ENCODE measurements at places on chromosomes 3 and 15.

DNA sequence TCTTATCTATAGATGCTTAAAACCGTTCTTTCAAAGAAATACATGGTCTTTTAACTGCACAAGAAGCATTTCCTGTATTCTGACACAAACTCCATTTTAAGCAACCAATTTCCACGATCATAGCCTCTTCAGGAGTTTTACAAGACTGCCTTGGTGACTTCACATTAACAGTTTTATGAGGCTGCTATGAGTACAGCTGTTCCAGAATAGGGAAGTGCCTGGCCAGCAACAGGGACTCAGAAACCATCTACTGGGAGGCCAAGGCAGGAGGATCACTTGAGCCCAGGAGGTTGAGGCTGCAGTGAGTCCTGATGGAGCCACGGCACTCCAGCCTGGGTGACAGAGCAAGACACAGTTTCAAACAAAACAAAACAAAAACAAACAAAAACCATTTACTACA lies 78.4 kb downstream of the B3GNT5 start:
- DNase-seq = no peak

DNA sequence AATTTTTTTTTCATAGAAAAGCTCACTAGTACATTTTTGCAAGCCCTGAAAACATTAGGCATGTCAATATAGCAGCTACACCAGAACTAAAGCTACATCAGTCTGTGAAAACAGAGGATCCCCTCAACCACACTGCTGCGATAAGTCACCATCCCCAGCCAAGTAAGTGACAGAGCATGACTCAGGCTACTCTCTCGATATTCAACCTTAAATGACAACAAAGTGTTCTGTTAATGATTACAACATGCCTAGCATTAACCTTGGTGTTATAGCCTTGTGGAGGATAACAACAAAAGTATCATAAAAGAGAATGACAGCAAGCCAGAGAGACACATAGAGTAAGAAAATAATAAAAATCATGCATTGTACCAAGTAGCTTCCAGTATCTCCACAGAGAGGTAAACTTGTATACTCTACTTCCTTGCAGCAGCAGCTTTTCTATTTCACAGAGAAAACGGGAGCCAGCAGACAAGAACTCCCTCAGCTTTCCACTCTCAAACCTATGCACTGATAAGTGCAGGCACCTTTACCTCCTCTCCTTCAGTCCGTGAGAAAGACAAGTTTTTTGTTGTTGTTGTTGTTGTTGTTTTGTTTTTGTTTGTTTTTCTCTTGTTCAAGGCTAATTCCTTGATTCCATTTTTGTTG lies 76.6 kb downstream of the GBE1 start:
- no peak for DNase-seq

- DNase-seq = no peak
These were observed 17.5 kb downstream of the GASK1A start for GRCh38 chr3:42996633-42997075.

DNA sequence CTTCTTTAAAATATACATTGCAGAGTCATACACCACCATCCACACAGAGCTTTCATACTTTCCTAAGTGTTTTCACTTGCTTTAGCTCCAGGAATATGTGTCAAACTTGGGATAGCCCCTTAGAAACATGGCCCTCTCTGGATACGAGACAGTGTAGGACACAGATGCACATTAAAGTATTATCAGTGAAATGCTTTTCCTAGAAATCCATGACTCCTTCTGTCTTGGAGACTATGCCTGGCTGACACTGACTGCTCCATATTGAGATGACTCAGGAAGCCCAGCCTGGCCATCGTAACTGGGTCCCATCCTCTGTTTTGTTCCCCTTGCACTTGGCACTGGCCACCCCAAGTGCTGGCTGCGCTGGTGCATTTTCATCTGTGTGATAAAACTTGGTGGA lies 204.8 kb downstream of the PDZRN3 start:
- no peak for DNase-seq

GRCh38 chr3:291646-292436 lies 95.3 kb downstream of the CHL1 start:
- DNase-seq = no peak

GRCh38 chr3:184448321-184449160 lies 68.7 kb downstream of the CHRD start:
- DNase-seq = no peak

- no peak for DNase-seq
These were observed 65.5 kb downstream of the CORO2B start for GRCh38 chr15:68644083-68644904.

- DNase-seq = no peak
These were observed 29.9 kb downstream of the PDIA5 start for GRCh38 chr3:123096731-123097130.

GRCh38 chr3:66823009-66823397 lies 175.1 kb upstream of the KBTBD8 start:
- DNase-seq = no peak

- no peak for DNase-seq
These were observed 27.1 kb upstream of the GALNT15 start for GRCh38 chr3:16147220-16147994.

DNA sequence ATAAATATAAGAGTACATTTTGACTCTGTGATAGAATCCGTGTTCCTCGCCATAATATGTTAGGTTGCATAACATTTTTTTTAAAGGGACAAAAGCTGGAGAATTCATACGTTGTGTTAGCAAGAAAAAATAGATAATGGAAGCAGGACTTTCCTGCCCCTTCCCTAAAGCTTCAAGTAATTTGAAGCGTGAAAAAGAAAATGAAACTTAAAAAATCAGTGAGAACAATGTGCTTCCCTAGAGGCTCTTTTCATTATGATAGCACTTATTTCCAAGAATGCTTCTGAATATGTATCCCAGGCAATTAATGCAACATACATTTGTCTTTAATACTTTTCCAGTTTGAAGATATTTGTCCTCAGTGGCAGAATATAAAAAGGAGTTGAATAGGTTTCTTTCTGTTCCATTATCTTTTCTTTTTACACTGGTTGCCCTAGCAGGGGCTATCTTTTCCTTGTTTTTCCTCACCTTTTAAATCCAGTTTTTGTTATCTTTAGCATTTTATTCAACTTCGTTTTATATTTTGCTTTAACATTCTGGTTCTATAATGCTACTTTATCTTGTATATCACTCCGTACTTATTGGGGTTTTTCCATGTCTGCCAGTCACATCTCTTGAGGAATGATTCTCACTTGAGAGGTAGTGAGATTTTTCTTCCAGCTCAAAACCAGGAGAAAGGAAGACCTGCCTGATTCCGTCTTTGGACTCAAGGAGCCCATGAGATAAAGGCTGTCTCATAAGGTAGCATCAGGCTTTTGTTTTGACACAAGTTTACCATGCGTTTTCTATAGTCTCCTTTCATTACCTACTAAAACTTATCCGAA lies 113.8 kb downstream of the MBNL1 start:
- DNase-seq = no peak

DNA sequence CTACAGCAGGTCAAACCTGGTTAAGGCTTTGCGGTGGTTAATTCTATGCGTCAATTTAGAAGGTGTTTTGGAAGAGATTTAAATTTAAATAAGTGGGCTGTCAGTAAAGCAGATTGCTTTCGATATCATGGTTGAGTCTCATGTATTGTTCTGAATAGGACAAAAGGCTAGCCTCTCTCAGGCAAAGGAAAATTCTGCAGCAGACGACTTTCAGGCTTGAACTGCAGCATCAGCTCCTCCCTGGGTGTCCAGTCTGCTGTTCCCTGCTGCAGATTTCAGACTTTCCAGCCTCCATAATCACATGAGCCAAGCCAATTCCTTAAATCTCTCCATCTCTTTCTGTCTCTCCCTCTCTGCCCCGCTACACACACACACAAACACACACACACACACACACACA lies 143.2 kb downstream of the TUSC7 start:
- no peak for DNase-seq

DNA sequence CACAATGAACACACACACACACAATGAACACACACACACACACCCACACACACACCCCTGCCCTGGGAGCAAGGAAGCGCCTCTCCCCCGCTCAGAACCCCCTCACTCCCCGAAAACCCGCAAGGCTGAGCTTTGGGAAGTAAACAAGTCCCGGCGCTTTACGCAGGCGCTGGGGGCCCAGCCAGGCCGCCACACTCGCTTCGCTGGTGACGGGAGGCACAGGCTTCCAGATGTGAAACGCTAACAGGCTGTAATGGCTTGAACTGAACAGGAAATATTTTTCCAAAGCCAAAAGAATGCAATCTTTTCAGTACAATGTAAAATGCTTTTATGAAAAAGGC lies 122.7 kb upstream of the IGF1R start:
- DNase-seq = no peak

- DNase-seq = no peak
These were observed 31.0 kb downstream of the LOXL1 start for GRCh38 chr15:73957276-73957675.

DNA sequence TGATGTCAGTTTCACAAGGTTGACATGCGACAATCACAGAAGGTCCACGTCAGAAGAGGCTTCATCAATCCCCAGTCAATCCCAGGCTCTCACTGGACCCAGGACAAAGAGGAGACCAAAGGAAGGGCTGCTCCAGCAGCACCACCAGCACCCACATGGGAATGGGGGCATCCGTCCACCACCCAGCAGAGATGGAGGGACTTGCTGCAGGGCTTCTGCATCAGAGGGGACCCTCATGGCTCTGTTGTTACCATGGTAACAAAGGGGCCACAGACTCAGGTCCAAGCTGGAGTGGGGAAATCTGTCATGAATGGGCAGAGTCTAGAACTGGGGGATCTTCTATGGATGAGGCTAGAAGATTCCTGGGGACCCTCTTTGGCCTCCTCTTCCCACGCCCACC lies 13.1 kb downstream of the PLA2G4F start:
- no peak for DNase-seq

DNA sequence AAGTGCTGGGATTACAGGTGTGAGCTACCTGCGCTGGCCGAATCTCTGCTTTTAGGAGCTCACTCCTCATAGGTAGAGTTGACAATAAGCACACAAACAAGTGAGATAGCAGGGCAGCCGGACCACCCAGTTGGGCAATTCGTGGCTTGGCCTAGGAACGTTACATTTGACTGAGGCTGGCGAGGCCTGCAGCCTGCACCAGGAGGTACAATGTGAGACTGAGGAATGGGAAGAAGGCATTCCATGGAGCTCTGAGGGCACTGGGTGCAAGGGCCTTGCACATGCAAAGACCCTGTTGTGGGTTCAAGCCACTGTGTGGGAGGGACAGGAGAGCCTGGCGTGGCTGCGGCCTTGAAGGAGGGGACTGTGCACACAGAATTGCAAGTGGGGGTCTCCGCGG lies 152.5 kb downstream of the LRRK1 start:
- DNase-seq = no peak

DNA sequence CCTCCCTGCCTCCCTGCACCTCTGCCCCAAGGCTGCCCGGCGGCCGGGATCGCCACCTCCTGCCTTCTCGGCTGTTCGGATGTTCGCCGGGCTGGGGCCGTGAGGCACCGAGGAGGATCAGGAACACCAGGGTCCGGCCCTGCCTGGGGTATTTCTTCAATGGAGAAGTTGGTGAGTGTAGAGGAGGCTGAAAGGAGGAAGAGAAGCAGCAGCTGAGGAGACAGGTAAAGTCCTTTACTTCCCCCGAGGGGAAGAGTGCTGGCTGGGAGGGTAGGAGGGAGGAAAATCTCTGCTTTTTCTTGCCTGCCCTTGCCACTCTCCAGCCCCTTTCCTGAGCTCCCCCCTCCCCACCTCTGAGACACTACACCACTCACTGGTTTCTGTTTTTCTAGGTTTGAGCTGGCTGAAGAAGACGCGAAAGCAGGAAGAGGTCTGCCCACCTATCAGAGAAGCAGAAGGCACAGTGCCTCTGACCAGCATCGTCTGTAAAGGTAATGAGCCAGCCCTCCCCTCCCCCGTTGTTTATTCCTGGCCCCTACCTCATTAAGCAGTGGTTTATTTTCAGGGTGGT lies 519 bp downstream of the ASB7 start:
- DNase-seq = no peak

DNA sequence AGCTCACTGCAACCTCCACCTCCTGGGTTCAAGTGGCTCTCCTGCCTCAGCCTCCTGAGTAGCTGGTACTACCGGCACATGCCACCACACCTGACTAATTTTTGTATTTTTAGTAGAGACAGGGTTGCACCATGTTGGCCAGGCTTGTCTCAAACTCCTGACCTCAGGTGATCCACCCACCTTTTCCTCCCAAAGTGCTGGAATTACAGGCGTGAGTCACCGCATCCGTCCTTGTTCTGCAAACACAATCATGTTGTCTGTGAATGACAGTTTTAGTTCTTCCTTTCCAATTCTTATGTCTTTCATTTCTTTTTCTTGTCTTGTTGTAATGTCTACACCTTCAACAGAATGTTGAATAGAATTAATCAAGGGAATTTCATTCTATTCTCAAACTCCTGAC lies 16.3 kb upstream of the SMCO1 start:
- no peak for DNase-seq

GRCh38 chr3:39751286-39751685 lies 58.1 kb upstream of the MYRIP start:
- no peak for DNase-seq

- DNase-seq = no peak
These were observed 194.6 kb upstream of the TPM1 start for GRCh38 chr15:62847900-62848489.

GRCh38 chr3:122560680-122561079 lies 3.4 kb downstream of the PARP9 start:
- DNase-seq = no peak

DNA sequence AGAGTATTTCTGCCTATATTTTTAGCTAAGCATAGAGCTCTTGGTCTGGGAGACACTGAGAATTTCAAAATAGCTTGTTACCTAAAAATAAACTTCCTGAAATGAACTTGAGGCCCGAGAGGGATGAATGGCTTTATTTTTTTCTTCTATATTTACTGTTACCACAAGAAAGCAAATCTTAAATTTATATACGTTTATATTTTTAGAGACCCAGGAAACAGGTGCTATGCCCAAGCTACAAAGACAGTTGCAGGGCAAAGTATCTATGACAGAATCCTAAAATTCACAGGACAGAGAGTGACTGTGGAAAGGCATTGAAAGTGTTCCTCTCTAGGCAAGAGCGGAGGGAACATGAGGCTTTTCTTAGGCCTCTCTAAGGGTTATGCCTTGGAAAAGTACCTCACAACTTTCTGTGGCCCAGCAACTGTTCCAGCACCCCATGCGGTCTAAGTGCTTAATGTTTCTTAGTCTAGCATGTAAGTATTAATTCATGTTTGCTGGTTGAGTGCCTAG lies 36.5 kb downstream of the TGFBR2 start:
- no peak for DNase-seq

- DNase-seq = no peak
These were observed 493.1 kb downstream of the FHIT start for GRCh38 chr3:60758171-60758570.

DNA sequence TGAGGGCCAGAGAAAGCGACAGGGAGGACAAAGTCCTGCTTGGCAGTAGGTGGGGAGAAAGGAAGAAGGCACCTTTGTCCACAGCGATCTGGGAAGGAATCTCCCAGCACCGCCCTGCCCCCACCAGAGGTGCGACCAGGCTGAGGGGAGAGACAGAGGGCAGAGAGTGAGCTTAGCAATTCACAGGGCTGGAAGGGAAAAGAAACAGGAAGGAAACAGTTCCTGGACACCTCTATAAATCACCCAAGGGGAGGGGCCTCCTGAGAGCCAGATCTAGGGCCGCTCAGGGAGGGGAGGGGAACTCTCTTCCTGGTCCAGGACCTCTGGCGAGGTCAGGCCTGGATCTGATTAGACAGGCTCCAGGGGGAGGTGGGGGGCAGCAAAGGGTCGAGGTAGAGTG lies 35.4 kb downstream of the RNU5B-1 start:
- no peak for DNase-seq

GRCh38 chr15:38895326-38896255 lies 331.0 kb upstream of the RASGRP1 start:
- no peak for DNase-seq

- DNase-seq = no peak
These were observed 19.1 kb downstream of the KLF15 start for GRCh38 chr3:126337980-126338651.

GRCh38 chr3:55000546-55000945 lies 72.7 kb upstream of the LRTM1 start:
- no peak for DNase-seq
